Naive thymus-derived CD4-positive, alpha-beta T cell (primary cell): ENCODE measurements at places on chromosomes 6 and 20.

- DNase-seq = no peak
These were observed 73.4 kb downstream of the GMPR start for GRCh38 chr6:16311763-16312162.

- DNase-seq = peak; percentile 48
These were observed 93.9 kb downstream of the RNASET2 start for GRCh38 chr6:166862287-166862977.

GRCh38 chr6:54198134-54198533, 86.9 kb downstream of the MLIP start:
- no peak for DNase-seq

- DNase-seq = no peak
These were observed 13.0 kb upstream of the PPP1R14C start for GRCh38 chr6:150129616-150130505.

GRCh38 chr6:116060572-116061283, at the start of gene FRK:
Gene FRK (minus strand): TSS chr6:116060891. CDS start chr6:116060311, 580 bp downstream.
- DNase-seq = no peak

DNA sequence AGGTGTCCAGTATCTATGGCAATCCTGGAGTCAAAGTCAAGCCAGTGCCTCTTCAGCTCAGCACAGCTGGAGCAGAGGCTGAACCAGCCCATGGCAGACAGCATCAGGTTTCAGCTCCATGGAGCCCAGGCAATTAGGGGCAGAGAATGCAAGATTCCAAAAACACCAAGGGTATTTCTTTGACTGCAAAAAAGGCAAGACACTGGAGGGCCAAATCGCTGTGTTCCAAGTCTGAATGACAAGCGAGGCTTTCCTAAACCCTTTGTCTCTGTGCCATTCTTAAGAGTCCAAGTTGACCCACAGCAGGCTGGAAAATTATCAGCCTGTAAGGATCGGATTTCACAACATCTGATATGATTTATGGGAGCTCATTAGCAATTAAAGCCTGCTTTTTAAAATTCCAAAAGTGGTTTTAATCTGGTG, 49.7 kb upstream of the TGM3 start:
- no peak for DNase-seq

- no peak for DNase-seq
These were observed 46.7 kb upstream of the PKIB start for GRCh38 chr6:122563364-122564052.

GRCh38 chr6:137353842-137354397, 134.7 kb upstream of the IFNGR1 start:
- DNase-seq = no peak

- no peak for DNase-seq
These were observed 329.8 kb downstream of the KIF16B start for GRCh38 chr20:16243470-16243869.

GRCh38 chr6:85023721-85024120, 259.3 kb upstream of the TBX18 start:
- DNase-seq = no peak

DNA sequence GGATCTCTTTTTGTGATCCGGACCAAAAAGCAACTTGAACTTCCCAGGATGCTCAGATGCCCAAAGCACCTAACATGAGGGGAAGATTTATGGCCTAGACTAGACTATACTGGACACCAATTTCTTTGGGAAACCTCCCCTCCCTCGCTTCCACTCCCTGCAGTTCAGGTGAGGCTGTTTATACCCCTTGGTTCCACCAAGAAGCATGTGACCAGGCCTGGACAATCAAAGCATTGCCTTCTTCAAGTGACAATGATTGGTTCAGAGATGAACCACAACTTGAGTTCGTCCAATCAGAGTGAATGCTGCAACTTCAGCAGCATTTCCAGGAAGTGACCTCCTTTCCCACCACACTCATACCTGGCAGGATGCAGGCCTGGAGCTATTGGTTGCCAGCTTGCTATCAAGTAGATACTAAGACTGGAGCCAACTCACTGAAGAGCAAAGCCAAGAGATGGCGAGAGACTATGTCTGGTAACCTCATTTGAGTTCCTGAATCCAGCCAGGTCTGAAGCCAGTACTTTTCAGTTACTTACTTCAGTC, 45.6 kb upstream of the SLC9A8 start:
- no peak for DNase-seq

GRCh38 chr20:23305098-23305497, 45.5 kb upstream of the NXT1 start:
- DNase-seq = no peak

DNA sequence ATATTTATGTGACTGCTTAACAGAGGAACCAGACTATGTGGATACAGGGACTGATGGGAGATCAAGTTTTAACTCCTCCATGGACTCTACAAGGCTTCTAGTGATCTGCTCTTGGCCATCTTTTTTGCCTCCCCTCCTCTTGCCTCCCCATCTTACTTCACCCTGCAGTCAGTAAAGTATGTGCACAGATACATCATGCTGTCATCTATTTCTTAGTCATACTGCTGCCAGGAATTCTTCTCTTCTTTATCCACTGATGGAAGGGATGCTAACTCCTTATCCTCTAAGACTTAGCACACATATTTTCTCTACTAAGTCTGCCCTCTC, 27.6 kb upstream of the FAM83C start:
- DNase-seq = no peak

- no peak for DNase-seq
These were observed 3.1 kb downstream of the ATRN start for GRCh38 chr20:3473944-3474343.

GRCh38 chr20:10402938-10403608, 30.9 kb downstream of the MKKS start:
- DNase-seq = no peak

DNA sequence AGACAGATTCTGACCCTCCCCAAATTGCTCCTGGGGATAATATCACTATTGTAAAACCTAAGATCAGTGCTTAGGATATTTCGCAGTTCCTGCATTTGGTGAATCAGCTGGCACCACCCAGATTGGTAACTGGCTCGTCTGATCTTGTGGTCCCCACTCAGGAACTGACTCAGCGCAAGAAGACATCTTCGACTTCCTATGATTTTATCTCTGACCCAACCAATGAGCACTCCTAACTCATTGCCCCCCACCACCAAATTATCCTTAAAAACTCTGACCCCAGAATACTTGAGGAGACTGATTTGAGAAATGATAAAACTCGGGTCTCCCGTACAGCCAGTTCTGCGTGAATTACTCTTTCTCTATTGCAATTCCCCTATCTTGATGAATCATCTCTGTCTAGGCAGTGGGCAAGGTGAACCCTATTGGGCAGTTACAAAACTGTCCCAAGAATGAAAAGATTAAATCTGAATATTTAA, 55.7 kb upstream of the PRND start:
- DNase-seq = no peak

DNA sequence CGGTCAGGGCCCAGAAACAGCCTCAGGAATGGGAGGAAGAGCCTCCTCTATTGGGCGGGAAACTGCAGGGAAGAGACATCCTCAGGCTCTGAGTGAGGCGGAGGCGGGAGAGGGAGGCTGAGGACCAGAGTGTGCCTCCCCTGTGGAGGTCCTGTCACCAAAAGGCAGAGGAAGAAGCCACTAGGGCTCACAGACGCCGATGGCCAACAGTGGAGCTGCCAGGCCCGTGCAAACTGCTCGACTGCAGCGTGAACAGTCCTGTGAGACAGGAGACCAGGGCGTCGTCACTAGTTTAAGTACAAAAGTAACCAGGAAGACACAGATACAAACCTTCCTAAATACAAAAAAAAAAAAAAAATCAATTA, 82.7 kb downstream of the TAF4 start:
- DNase-seq = no peak

DNA sequence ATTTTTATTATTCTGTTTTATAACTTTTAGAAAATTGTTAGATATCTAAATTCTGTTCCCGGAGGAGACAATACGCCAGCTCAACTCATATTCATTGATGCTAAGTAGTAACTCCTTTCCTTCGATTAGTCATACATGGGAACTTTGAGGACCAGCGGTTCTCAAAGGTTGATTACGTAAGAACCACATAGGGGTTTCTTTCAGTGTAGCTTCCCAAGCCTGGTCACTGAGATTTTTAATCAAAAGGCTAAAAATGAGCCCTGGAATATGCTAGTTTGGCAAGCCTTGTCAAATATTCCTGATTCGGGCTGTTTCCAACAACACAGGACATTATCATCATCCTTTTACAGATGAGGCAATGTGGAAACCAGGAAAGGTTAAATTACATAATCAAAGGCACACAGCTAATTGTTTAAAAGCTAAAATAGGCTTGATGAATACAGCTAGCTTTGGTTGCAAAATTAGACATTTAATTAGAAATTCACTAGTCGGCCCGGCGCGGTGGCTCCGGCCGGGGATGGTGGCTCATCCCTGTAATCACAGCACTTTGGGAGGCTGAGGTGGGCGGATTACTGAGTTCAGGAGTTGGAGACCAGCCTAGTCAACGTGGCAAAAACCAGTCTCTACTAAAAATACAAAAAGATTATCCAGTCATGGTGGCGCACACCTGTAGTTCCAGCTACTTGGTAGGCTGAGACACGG, 14.6 kb upstream of the MEI4 start:
- DNase-seq = no peak

- no peak for DNase-seq
These were observed 28.7 kb downstream of the TXNDC5 start for GRCh38 chr6:7881765-7882500.

DNA sequence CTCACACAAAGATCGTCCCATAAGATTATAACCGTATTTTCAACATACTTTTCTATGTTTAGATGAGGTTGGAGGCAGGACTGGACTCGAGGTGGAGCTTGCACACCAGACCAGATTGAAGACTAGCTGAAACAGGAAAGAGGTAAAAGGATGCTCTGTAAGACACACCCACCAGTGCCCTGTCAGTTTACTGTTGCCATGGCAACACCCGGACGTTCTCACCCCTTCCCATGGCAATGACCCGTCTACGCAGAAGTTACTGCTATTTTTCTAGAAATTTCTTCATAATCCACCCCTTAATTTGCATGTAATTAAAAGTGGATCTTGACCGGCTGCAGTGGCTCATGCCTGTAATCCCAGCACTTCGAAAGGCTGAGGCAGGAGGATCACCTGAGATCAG, 13.6 kb upstream of the SRSF6 start:
- DNase-seq = no peak

- DNase-seq = no peak
These were observed 31.4 kb upstream of the ID1 start for GRCh38 chr20:31573555-31574321.

- DNase-seq = no peak
These were observed 104.2 kb upstream of the DST start for GRCh38 chr6:56746767-56747504.

GRCh38 chr6:39441986-39442385, 119.5 kb upstream of the KCNK16 start:
- no peak for DNase-seq
